ENCODE measurements at places on chromosomes 4 and X. TPM values are rescaled to one million over a fixed set of nuclear protein-coding genes. Genes with fewer than 3 reads are reported as not detected.

GRCh38 chrX:13760426-13760825, 25.9 kb downstream of the OFD1 start:
- no peak for DNase-seq

- DNase-seq, result no peak
These were observed 115.6 kb upstream of the NR3C2 start for GRCh38 chr4:148557793-148558192.

GRCh38 chrX:69100478-69100877, 64.8 kb downstream of the PJA1 start:
- DNase-seq, result no peak

DNA sequence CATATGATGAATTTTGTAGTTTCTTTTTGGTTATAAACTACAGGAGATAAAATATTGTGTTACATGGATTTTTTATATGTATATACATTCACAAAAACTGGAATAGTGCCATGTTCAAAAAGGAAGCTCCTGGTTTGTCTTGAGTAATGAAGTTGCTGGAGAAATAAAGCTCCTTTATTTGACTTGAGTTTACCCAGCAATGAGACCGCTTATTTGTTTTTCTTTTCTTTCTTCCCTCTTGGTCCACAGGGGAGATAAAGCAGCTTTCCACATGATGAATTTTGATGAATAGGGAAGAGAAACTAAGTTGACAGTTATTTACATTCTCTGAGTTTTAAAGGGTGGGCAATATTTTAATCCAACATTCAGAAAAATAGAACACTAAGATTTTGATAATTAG, 176.5 kb downstream of the GPM6A start:
- no peak for DNase-seq

GRCh38 chr4:161714931-161715330, 448.9 kb downstream of the FSTL5 start:
- no peak for DNase-seq

GRCh38 chrX:43448688-43449087, 207.4 kb upstream of the MAOA start:
- DNase-seq, result no peak

The GUCY1B1 gene
- 4.3 TPM for total RNA-seq

The P2RY8 gene
- total RNA-seq, result not detected

The TRIM75 gene
- total RNA-seq, result not detected

The VEGFC gene
- total RNA-seq, result 1.0 TPM

The NIPAL1 gene
- 9.2 TPM for total RNA-seq

All from GM23338 (cell line).